Stimulated activated CD8-positive, alpha-beta memory T cell treated with anti-CD3 and anti-CD28 coated beads, Interleukin-4, amount 100 ng/mL, for 48 hours (primary cell): ENCODE measurements at places on chromosomes 13 and 19.

DNA sequence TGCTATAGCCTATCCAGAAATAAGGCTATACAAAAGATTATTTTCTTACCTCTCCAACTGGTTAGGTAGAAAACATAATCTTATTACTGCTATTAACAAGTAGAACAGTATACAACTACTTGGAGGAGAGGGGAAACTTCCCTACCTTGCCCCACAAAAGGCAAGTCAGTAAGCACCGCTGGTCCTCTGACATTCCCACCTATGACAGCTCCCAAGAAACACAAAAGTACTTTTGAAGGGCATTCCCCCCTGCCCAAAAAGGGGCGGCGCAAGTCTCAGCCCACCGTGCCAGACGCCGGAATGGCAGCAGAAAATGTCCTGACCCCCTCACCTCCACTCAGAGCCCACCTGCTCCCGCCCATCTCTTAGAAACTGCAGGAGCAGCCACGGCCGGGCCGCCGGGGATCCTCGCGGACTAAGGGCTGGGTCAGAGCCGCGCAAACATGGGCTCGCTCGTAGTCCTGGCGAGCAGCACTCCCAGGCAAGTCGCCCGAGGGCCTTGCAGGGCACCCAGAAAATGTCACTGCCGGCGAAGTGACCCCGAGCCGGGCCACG is 437 bp downstream of the SUCLA2 start:
- no peak for DNase-seq

DNA sequence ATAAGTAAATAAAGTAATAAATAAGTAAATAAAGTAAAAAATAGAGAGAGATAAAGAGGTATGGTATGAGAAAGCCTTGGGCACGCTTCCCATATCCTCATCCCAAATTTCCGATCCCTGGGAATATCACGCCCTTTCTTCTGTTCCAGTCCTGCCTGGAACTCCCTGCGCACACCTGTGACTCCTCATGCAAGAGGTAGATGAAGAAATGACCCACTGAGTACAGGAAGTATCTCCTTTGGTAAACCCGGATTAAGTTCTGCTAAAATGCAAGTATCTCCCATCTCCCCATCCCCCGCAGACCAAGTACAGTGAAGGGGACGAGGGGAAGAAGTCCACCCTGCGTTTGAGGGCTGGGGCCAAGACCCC is 399 bp upstream of the ZNF136 start:
- DNase-seq: no peak

DNA sequence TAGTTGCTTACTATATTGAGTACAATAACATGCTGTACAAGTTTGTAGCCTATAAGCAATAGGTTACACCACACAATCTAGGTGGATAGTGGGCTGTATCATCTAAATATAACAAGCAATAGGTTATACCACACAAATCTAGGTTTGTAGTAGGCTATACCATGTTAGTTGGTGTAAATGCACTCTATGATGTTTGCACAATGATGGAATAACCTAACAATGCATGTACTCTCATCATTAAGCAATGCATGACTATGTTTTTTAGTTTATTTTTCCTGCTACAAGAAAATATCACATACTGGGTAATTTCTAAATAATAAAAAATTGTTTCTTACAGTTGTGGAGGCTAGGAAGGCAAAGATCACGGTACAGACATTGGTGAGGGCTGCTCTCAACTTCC is 262.5 kb downstream of the SLITRK6 start:
- DNase-seq: no peak

GRCh38 chr19:662207-662961 is 630 bp downstream of the RNF126 start:
- DNase-seq: peak; percentile 82

DNA sequence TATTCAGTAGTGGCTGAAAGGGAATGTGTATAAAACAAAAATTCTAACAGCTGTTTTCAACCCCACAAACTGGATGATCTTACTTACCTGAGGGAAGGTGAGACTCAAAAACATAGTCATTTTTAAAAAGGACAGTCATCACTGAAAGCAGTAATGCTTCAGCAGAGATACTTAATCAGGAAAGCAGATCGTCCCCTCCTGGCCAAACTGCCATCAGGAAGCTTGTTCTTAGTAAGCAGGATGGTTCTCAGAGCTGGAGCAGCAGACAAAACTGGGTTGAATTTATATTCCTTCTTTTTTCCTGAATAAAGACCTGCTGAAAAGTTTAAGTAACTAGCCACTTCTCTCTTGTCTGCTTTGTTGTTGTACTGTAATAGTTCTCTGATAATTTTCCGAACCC is 1156.5 kb downstream of the OLFM4 start:
- DNase-seq: no peak

GRCh38 chr13:29539856-29540255 is 55.6 kb downstream of the SLC7A1 start:
- DNase-seq: no peak

DNA sequence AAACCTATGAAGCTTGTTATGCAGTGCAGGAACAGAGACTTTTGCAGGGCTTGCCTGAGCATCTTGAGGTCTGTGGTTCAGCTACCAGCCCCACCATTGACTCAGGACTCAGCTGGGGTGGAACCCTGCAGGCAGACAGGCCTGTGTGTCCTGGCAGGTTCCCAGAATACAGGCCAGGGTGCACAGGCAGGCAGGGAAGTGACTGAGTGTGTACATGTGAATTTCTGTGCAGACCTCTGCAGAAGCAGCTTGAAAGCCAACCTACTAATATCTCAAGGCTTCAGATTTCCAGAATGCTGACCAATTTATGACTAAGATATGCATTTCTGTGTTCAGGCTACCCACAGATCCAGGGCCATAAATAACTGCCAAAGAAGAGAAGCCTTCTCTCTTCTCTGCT is 254.4 kb downstream of the DLEU7 start:
- no peak for DNase-seq

DNA sequence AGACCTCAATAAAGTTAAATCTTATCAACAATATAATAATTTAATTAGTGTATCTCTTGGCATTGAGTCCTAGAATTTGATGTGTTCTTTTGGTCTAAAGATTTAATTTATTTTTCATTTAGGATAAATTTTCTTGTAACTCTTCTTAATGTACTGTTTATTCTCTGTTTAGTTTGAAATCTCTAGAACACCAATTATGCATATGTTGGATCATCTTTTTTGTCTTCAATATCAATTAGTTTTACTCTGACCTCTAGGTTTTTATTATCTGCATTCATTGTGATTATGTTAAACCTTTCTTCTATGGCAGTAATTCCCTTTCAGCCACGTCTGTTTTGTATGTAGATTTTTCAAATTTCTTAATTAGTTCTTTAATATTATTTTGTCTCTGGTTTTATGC is 93.8 kb upstream of the ARHGEF7 start:
- DNase-seq: no peak

GRCh38 chr13:74866101-74866500 is 615.9 kb downstream of the TBC1D4 start:
- no peak for DNase-seq

- DNase-seq: no peak
Observed at GRCh38 chr19:30266687-30267086, 105.5 kb upstream of the ZNF536 start.

DNA sequence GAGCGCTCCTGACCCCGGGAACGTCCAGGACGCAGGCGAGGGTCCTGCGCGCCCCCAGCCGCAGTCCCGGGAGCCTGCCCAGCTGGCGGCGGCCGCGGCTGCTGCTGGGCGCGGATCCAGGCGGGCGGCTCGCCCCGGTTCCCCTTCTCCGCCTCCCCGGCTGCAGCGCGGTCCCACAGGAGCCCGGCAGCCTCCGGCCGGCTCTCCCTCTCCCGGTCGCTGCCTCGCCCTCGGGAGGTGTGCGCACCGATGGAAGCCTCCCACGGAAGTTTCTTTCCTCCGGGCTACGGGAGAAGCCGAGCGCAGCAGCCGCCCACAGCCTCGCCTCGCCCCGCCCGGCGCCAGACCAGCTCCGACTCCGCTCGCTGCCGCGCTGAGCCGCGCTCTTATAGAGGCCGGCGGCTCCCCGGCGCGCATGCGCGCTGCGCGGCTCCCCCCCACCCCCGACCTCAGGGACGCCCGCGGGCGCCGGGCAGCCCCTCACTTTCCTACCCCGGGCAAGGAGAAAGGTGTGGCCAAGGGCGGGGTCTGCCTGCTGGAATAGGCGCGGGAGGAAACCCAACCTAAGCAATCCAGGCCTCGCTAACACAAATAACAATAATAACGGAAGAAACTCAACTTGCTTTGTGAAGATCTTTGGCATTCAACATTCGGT is at the start of gene SHISA2:
SHISA2 (minus strand) TSS at position 360 of the 655 bp plus-strand sequence. CDS start 1,041 bp downstream, outside the sequence.
- peak; percentile 39 for DNase-seq

GRCh38 chr19:55418185-55418584 is 10.6 kb upstream of the UBE2S start:
- DNase-seq: peak; percentile 59

DNA sequence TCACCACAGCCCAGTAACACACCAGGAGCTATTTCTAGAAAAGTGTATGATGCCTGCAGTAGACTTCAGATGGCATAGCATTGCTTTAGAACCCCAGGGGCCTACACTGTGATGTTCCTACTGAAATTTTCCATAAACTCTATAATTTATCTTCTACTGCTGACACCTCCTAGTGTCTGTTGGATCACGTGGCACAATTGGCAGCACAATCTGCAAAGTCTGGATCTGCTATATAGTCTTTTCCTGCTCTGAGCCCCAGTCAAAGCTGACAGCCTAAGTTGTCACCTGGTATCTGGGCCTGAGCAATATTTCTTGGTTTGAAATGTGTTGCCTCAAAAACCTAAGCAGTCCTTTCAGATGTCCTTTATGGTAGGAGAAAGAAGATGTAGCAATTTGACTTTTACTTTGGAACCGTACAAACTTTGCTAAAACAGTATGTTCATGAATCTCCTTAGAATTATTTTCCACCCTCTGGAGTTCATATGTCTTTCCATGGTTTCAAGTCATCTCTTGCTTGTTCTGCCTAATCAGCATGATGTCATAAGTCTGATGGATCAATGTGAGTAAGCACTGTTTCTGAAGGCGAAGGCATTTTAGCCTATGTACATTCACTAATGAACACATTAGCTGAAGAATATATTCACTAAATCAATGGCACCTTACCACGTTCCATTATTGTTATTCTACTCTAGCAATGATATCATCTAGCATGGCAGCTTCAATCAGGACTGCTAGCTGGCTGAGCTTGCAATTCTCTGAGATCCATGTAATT is 536.5 kb upstream of the NBEA start:
- no peak for DNase-seq

DNA sequence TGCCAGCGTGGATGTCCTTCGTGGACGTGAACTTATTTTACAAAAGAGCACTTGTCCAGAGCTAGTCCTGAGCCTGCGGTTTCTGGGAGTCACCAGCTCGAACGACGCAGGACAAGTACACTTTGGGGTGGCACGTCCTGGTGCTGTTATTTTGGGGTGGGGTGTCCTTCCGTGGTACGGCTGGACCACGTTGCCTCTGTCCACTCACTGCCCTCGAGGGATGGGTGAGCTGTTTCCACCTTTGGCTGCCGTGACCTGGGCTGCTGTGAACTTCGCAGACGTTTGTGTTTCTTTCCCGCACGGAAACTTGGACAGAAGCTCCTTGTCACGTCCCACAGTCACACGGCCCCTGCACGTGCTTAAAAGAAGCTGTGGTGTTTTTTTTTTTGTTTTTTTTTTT is 11.0 kb downstream of the GZMM start:
- DNase-seq: no peak

GRCh38 chr19:6101991-6102390 is 8.3 kb downstream of the RFX2 start:
- no peak for DNase-seq

DNA sequence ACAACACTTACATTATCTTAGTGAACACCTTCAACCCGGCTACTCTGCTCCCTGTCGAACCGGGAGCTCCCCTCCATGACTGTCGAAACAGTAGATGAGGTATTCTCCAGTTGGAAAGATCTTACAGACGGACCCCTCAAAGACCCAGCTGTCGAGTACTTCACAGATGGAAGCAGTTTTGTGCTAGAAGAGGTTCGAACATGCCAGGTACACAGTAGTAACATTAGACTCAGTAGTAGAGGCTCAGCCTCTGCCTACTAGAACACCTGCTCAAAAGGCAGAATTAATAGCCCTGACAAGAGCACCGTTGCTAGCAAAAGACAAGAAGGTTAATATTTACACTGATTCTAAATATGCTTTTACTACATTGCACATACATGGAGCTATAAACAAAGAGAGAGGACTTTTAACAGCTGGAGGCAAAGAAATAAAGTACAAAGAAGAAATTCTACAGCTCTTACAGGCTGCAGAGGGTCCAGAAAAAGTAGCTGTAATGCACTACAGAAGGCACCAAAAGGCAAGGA is 13.6 kb upstream of the SLC15A1 start:
- no peak for DNase-seq

GRCh38 chr13:80389073-80390038 is 48.4 kb upstream of the SPRY2 start:
- DNase-seq: no peak

DNA sequence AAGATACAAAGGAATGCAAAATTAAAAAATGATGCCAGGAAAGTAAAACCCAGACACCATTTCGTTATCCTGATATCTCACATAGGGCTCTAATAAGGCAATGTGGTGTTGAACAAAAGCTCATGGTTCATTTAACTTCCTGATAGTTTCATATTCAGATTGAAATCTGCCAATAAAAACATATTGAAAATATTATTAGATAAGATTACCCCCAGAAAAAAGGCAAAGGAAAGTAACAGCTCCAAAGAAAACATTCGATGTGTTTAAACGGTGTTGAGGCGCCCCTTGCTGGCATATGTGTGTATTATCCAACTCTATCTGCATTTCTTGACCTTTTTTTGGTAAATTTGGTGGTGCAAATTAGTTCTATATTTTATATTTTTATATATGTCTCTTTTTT is 75.9 kb downstream of the ESD start:
- DNase-seq: peak; percentile 50

DNA sequence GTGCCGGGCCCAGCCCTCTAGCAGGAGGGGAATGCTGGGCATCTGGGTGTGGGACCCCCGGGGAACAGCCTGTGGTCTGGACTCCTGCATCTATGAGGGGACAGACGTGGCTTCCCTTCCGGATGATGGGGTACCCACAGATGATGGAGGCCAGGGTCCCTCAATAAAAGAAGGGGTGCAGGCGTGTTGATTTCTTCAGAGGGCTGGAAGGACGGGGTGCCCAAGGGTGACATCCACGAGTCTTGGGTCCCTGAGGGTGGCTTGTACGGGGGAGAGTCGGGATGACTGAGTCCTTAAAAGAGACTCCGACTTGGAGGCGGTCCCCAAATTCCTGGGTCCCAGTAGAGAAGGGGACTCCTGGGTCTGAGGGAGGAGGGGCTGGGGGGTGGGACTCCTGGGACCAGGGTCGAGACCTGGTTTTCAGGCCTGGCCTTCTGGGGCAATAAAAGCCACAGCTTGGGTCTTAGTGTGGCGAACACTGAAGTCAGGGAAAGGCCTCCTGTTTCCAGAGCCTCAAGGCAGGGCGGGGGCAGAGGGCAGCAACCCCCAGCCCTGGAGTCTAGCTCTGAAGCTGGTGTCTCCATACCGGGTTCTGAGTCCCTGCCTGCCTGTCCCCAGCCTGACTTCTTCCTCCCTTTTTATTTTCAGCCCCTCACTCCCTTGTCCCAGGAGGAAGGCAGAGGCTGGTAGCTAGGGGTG is 459 bp upstream of the GRIN2D start:
- no peak for DNase-seq

- DNase-seq: no peak
Observed at GRCh38 chr13:20334309-20334708, 102.2 kb upstream of the GJB6 start.
